ENCODE measurements at places on chromosomes 5 and 9. TPM values are rescaled to one million over a fixed set of nuclear protein-coding genes. Genes with fewer than 3 reads are reported as not detected.
A peak's percentile ranks its signal among the peaks of the same experiment; 100 is the strongest.

Gene KCNMB1
- total RNA-seq, result 0.44 TPM

Gene FUT7
- total RNA-seq, result not detected

DNA sequence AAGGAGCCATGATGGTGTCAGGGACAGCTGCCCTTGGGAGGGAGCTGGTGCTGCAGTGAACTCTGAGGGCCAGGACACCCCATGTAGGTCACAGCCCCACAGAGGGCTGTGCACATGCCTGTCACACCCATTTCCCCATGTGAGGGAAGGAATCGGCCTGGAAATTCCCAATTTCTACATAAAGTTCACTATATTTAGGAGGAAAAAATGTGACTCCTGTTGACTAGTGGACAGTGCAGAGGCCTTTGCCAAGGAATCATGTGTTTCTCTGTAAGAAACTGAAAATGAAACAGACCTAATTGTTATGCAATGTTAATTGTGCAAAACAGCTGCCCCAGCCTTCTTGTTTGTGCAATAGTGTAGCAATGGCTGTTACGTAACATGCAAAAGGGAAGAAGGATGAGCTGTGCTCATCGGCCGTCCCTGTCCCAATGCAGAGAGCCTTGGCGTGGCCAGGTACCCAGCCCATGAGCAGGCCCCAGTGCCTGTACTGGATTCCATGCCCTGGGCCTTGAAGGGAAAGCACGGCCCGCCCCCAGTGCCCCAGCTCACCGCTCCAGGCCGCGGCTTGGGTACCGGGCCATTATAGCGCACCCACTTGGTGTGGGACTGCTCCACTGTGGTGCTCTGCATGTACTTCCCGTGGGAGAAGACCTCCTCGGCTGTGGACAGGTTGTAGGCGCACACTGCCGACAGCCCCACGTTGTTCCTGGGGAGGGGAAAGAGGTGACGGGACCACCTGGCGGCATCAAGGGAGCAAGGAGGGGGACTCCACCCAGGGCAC lies 70.0 kb downstream of the SECISBP2 start:
- H3K27me3 ChIP-seq, result no peaks in the 10 kb centered on the region
- DNase-seq, result no peak
- H3K4me1 ChIP-seq, result peaks cover 27% of the 10 kb centered on the region
- no peak overlapping the region for H3K27ac ChIP-seq
- H3K4me3 ChIP-seq, result no peak overlapping the region

Gene PCDHGB5
- 1.1 TPM for total RNA-seq

DNA sequence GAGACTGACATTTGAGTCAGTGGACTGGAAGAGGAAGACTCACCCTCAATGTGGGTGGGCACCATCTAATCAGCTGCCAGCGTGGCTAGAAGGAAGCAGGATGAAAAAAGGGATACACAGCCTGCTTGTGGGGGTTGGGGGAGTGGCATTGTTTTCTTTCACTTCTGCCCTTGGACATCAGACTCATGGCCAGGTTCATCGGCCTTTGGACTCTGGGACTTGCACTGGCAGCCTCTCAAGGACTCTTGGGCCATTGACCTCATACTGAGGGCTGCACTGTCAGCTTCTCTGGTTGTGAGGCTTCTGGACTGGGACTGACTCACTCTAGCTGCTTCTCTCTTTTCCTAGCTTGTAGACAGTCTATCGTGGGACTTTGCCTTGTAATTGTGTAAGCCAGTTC lies 374.9 kb downstream of the TLE1 start:
- H3K4me3 ChIP-seq, result no peak overlapping the region
- no peak overlapping the region for H3K27ac ChIP-seq
- peaks cover 17% of the 10 kb centered on the region for H3K4me1 ChIP-seq

GRCh38 chr5:14809369-14810155 lies 62.0 kb downstream of the ANKH start:
- H3K4me1 ChIP-seq, result peaks cover 32% of the 10 kb centered on the region
- peak overlapping the region; percentile 57 for H3K27ac ChIP-seq
- peak; percentile 85 for DNase-seq
- H3K36me3 ChIP-seq, result no peaks in the 10 kb centered on the region

DNA sequence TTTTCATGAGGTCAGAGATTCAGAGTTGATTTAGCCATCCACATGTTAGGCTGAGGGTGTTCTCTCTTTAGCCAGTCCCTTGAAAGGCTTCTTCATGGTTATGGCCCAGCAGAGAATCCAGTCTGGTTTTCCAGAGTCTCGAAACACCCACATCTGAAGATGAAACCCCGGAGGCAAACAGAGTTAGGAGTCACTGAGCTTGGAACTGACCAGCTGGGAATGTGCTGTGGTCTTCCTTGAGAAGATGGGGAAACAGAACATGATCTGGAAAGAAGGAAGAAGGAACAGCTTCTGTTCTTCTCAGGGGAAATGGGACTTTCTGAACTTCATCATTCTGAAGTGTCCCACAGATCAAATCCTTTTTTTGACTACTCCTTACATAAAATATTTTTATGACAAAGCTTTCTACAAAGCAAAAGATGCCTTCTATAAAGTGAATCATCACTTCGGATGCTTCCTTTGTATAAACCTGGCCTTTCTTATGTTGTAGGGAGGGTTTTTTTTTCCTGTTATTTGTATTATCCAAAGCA lies 45.4 kb downstream of the ZNF618 start:
- H3K4me3 ChIP-seq, result no peak overlapping the region
- peaks cover 7% of the 10 kb centered on the region for H3K4me1 ChIP-seq
- H3K36me3 ChIP-seq, result 0 out of 2 replicates have a peak, but pooled peaks cover 1% of the 10 kb centered on the region
- DNase-seq, result no peak
- H3K27ac ChIP-seq, result no peak overlapping the region

Gene SLC4A9
- total RNA-seq, result not detected

DNA sequence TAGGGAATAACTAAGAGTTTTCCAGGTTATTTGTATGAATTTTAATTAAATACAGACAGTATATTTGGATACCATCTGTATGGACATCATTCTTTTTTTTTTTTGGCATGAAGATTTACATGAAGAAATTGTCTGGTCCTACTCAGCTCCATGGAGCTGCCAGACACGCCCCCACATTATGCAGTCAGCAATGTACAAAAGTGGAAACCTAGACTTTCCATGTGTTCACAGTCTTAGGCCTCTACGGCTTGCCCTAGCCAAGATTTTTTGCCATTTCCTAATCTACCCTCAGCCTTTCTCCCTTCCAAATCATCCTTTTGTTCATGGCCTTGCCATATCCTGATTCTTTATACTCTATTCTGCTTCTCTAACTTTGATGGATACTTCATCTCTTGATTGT lies 207.1 kb downstream of the SGCD start:
- no peak overlapping the region for H3K27ac ChIP-seq
- H3K4me1 ChIP-seq, result no peaks in the 10 kb centered on the region
- H3K27me3 ChIP-seq, result no peaks in the 10 kb centered on the region
- H3K4me3 ChIP-seq, result no peak overlapping the region
- DNase-seq, result no peak

Gene SLC6A7
- not detected for total RNA-seq

Gene PALM2AKAP2
- 18.2 TPM for total RNA-seq

Gene SOHLH1
- not detected for total RNA-seq

Gene IFNA2
- total RNA-seq, result not detected

Gene SPOCK1
- total RNA-seq, result 0.95 TPM

Gene SPINK4
- total RNA-seq, result not detected

DNA sequence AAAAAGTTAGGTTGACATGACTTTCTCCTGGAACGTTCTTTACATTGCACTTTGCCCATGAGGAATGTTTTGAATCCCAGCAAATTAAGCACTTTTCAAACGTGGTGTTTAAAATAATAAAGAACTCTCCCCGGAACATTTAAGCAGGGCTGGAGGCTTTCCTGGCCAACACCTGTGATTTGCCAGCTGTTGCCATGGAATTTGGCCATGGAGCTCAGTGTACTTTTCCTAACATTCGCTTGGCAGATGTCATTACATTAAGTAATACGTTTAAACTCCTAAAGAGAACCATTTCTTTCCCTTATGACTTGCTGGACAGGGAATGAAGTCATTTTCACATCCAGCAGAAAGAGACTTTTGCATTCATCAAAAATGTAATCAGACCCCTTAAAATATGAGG lies 146.1 kb downstream of the GAS1 start:
- no peak overlapping the region for H3K27ac ChIP-seq
- H3K4me3 ChIP-seq, result no peak overlapping the region
- no peaks in the 10 kb centered on the region for H3K4me1 ChIP-seq
- no peak for DNase-seq

GRCh38 chr5:80083101-80083890 lies 48.1 kb downstream of the THBS4 start:
- DNase-seq, result peak; percentile 53
- H3K27me3 ChIP-seq, result 0 out of 2 replicates have a peak, but pooled peaks cover 5% of the 10 kb centered on the region
- H3K27ac ChIP-seq, result no peak overlapping the region
- H3K36me3 ChIP-seq, result no peaks in the 10 kb centered on the region

Gene CDC20B
- not detected for total RNA-seq

- H3K4me1 ChIP-seq, result peaks cover 51% of the 10 kb centered on the region
- no peak overlapping the region for H3K4me3 ChIP-seq
- H3K36me3 ChIP-seq, result 0 out of 2 replicates have a peak, but pooled peaks cover 3% of the 10 kb centered on the region
- H3K27me3 ChIP-seq, result no peaks in the 10 kb centered on the region
- peak overlapping the region; percentile 84 for H3K27ac ChIP-seq
- DNase-seq, result no peak
Measured at GRCh38 chr9:110919609-110920008, 118.7 kb downstream of the LPAR1 start.

- no peaks in the 10 kb centered on the region for H3K36me3 ChIP-seq
- DNase-seq, result no peak
- H3K27me3 ChIP-seq, result no peaks in the 10 kb centered on the region
- no peak overlapping the region for H3K27ac ChIP-seq
Measured at GRCh38 chr9:90569511-90569910, 73.1 kb downstream of the DIRAS2 start.

Gene TNC
- total RNA-seq, result 37.6 TPM

Gene FBN2
- total RNA-seq, result 18.5 TPM
